Activated CD4-positive, CD25-positive, alpha-beta regulatory T cell (primary cell): ENCODE measurements at places on chromosomes 1 and 21.

GRCh38 chr1:185864889-185865517, 130.8 kb downstream of the HMCN1 start:
- no peak for DNase-seq

GRCh38 chr21:40622531-40622930, 224.4 kb downstream of the DSCAM start:
- no peak for DNase-seq

- no peak for DNase-seq
Observed at GRCh38 chr1:39391691-39392679, 99.5 kb upstream of the BMP8A start.

DNA sequence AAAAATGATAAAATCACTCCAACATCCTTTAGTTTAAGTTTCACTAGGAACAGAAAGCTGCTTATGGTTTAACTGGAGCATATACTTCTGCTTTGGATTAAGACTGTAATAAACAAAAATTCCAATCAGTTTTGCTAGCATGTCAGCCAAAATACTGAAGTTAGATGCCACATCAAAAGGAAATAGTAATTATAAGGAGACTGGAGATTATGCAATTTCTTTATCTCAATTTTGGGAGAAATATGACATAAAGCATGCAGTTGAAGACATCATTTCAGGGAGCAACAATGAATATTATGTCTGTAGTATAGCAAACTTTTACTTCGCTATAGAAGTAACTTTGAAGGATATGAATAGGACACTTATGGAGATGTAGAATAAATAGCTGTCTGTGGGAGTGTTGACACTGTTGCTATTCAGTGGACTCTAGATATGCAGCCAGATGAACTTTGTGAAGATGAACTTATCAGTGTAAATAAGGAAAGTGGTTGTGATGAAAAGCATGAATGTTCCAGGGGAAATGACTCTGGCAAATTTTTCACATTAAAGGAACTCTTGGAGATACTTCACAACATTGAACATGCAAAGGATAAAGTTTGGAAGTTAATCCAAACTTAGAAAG, 107.8 kb downstream of the RABGAP1L start:
- no peak for DNase-seq

GRCh38 chr1:13756557-13757315, 56.7 kb downstream of the PRDM2 start:
- DNase-seq: no peak

DNA sequence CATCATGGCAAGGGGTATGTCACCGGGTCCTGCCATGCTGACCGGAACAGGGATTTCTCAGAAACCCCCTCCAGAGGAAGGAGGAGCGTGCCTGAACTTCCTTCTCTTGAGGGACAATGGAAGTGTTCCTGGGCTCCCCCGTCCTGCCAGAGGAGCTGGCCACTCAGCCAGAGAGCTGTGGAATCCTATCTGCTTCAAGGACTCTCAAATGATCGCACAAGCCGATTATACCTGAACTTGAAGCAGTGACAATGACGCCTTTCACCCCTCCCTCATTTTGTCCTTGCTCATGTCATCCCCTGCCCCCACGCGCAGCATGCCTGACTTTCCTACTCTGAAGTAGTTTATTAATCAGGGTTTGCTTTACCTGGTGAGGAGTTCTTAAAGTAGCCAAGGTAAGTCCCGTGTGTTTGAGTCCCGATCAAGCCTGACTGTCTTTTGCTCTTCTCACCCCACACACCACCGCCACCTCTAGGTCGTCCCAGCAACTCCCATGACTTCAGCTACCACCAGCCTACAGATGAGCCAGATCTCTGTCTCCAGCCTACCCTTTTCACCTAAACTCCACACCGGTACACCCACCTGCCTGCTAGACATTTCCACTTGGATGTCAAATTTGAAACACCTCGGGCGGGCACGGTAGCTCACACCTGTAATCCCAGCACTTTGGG, 25.0 kb upstream of the PRELP start:
- DNase-seq: no peak

GRCh38 chr1:181318022-181318857, 165.1 kb upstream of the CACNA1E start:
- no peak for DNase-seq

- no peak for DNase-seq
Observed at GRCh38 chr1:27439150-27439549, 46.7 kb downstream of the GPR3 start.

DNA sequence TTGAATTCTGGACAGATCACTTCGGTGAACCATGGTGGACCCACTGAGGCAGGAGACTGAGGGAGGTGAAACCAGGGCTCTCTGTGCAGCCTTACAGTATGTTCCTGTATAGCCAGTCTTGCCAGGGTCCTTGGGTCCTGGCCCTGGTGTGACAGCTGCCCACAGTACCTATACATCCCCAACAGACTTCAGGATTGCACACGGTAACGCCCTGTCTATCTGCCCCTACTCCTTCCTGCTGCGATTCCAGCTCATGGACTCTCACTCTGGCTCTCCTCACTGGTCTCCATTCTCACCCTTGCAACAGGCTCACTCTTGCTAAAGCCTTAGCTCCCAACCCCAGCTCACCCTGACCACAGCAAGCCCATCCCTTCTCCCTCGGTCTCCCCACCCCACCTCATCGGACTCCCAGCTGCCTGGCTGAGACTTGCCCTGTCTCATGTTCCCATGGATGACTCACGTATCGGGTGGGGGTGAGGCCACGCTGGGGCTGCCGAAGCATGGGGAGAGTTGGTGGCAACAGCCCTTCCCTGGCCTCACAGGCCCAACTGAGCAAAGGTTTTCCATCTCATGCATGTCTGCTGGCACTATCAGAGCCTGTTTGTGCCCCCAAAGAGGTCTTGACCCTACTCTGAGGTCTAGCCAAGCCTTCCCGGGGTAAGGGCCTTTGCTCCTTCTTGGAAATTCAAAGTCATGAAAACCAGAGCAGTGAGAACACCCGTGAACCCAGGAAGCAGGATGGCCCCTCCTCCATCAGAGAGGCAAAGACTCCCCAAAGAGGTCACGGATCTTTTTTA, 7.1 kb downstream of the PHLDA3 start:
- DNase-seq: no peak

- DNase-seq: no peak
Observed at GRCh38 chr21:27831816-27832569, 865.1 kb upstream of the ADAMTS5 start.

DNA sequence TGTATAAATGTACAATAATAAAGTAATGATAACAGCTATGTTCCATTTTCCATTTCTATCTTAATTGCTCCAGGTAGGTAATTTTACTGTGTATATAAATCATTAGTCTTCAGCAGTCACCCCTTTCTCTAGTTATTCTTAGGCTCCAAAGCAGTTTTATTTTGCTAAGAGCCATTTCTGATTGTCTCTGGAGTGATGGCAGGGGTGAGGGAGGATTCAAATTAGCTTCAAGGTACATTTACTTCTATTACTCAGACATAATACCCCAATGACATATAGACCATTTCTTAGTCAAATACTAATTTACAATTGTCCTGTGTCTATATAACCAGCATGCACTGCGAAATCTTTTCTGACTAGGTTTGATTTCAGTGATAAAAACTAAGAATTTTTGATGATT, 663.4 kb upstream of the PRMT6 start:
- no peak for DNase-seq

- DNase-seq: no peak
Observed at GRCh38 chr21:42590431-42591131, 62.8 kb upstream of the PDE9A start.
